ENCODE measurements at places on chromosomes 6 and 20. TPM values are rescaled to one million over a fixed set of nuclear protein-coding genes. Genes with fewer than 3 reads are reported as not detected.
A peak's percentile ranks its signal among the peaks of the same experiment; 100 is the strongest.

DNA sequence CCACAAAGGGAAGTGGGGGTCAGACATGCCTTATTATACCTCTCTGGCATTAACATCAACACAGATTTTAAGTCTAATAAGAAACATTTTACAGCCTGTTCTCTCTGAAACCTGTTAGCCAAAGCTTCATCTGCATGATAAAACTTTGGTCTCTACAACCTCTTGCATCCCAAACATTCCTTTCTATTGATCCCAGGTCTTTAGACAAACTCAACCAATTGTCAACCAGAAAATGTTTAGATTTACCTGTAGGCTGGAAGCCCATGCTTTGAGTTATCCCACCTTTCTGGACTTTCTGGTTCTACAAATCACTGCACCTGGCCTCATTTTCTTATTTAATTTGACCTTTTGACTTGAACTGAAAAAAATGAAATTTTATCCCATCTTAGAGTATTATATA lies 20.8 kb downstream of the MCM8 start:
- DNase-seq, result no peak

DNA sequence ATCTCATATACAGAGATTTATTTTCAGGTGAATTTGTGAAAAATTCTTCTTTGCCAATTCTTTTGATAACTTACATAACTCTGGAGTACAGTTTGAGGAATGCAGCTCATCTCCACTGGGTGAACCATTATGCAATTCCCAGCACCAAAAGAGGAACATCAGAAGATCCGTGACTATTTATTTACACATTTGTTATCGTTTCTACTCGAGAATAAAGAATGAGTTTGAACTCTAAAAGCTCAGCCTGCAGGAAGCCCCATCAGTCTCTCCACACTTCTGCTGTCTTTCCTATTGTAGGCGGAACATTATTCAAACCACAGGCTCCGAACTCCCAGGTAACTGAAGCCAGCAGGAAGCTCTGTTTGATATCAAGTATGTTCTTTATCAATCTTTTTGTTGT lies 95.9 kb upstream of the IFNGR1 start:
- DNase-seq, result no peak

- DNase-seq, result no peak
Observed at GRCh38 chr20:12824328-12825225, 184.2 kb upstream of the SPTLC3 start.

- no peak for DNase-seq
Observed at GRCh38 chr20:59403261-59403961, 103.0 kb downstream of the EDN3 start.

TP53TG5 gene
- not detected for total RNA-seq

DNA sequence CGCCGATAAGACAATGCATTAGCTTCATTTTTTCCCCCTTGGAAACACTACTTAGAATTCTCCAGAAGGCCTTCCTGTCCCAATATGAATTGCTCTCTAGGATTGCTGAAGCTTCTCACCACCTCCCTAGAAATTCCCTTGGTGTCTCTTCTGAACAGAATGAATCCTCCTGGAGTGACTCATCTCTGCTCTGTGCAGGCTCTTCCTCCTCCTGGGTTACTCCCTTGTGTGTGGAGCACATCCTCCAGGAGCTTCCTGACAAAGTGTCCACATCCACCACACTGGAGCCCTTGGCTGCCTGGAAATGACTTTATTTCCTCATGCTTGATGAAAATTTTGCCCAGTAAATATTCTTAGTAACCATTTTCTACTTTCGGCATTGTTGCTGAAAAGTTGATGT lies 54.4 kb downstream of the DTNBP1 start:
- peak; percentile 54 for DNase-seq

CYP21A2 gene
- 1.3 TPM for total RNA-seq

DNA sequence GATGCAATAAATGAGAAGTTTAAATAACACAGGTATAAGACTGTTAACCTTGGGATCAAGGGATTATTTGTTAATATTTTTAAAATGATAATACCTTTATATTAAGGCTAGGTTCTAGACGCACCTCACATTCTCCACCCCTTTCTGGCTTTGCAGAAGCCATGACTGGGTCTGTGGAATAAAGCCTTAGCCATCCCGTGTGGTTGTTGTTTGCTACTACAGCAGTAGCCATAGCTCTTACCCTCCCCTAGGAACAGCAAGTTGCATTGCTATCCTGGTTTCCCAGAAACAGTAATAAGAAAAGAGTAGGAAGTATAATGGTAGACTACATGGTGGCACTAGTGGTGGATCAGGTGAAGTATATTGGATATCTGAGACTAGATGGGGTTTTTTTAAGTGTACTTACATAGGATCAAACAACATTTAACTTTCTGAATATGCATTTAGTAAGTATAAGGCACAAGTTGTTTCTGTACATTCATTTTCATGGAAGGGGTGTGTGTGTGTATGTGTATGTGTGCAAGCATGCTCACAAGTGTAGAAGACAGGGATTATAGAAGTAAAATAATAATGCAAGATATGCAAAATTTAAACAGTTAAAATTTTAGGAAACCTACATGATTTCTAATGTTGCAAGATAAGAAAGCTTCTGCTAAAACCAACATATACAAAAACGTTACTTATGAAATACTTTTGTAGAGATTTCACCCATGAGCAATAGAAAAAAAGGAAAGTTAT lies 384.2 kb downstream of the PRKN start:
- no peak for DNase-seq

GRCh38 chr6:7535498-7535897 lies 6.0 kb upstream of the DSP start:
- DNase-seq, result peak; percentile 34

KIF6 gene
- 0.08 TPM for total RNA-seq

- peak; percentile 79 for DNase-seq
Observed at GRCh38 chr6:158711264-158711663, 61.4 kb downstream of the SYTL3 start.

- DNase-seq, result no peak
Observed at GRCh38 chr20:21361266-21361665, 36.1 kb downstream of the NKX2-4 start.

- peak; percentile 1 for DNase-seq
Observed at GRCh38 chr6:23089981-23090380, 520.6 kb downstream of the HDGFL1 start.

GRCh38 chr20:3183896-3184612 lies 10.7 kb upstream of the LZTS3 start:
- DNase-seq, result no peak

DNA sequence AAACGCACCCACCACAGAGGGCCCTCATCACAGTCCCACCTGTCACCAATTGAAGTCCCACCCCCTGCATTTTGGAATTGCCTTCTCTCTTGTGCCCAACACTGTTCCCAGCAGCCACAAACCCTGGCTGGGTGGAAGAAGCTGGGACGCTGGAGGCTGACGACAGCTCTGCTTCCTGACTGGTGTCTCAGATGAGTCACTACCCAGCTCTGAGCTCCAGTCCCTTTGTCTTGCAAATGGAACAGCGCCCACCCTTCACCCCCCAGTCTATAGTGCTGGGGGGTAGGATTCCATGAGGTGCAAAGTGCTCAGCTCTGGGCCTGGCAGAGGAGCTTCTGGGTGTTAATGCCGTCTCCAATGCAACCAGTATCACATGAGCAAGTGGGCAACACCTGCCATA lies 85.3 kb downstream of the DLGAP4 start:
- DNase-seq, result no peak

PHACTR2 gene
- 74.7 TPM for total RNA-seq

- DNase-seq, result no peak
Observed at GRCh38 chr20:20395903-20396568, 28.1 kb downstream of the INSM1 start.

- DNase-seq, result no peak
Observed at GRCh38 chr6:136007345-136007744, 155.8 kb downstream of the PDE7B start.

DNA sequence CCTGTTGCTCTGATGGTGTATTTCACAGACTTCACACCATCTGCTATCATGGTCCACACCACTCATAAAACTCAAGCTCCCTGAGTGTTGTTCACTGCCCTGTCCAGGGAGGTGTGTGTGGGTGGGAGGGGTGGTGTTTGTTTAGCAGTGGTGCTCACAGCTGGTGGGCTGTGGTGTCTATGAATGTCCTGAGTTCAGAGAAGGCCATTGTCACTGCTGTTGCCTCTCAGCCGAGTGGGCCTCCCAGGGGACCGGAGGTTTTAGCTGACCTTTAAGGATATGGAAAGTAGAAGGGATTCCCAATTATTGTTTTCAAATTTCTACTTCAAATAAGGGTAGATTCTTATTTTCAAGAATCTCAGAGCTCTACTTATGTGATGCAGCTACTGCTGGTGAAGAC lies 45.6 kb downstream of the DTD1 start:
- DNase-seq, result no peak

- no peak for DNase-seq
Observed at GRCh38 chr20:38153401-38153800, 11.7 kb downstream of the TGM2 start.

- DNase-seq, result no peak
Observed at GRCh38 chr6:30740540-30740870, 2.0 kb downstream of the FLOT1 start.

DNA sequence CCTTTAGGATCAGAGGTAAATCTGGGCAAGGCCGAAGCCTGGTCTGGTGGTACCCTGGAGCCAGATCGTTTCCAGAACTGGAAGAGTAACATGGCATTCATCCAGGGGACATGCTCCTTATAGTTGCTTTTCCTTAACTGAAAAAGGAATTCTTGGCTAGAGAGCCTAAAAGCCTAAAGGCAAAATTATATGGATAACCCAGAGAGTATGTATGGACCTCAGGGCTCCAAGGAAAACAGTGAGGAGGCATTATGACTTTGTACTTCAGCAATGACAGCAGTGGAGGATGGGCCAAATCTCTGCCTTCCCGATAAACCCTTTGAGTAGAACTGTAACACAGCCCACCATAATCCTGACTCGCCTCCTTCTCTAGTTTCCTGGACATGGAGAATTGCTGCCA lies 29.3 kb downstream of the ARHGAP18 start:
- DNase-seq, result peak; percentile 32

CDSN gene
- not detected for total RNA-seq

DNA sequence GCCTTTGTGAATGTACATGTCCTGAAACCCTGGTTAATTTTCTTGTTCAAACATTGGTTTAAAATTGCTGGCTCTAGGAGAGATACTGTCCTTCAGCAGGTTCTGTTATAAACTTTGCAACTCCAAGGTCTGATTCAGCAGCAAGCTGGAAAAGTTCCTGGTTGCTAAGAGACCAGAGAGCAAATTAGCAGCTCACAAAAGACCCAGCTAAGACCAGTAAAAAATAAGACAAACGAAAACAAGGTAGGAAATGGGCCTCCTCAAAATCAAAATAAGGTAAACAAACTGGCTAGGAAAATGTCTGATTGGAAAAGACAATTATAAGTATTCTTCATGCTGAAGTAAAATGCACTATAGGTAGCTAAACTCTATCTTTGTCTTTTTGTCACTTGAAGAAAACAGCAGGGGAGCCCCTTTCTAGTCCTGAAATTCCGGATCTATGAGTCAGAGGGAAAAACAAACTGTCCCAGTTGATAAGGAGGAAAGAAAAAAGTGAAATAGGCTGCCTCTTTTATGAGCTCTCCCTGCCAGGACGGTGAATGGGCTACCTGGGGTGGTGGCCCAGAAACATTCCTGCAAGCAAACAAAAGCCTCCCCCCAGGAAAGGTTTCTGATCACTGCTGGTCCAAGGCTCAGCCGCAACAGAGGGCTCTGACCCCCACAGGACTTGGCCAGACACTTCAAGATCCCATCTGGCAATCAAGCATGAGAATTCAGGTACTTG lies 41.6 kb downstream of the UNC5CL start:
- DNase-seq, result peak; percentile 65

- DNase-seq, result no peak
Observed at GRCh38 chr6:106525107-106525881, 104.0 kb downstream of the RTN4IP1 start.

- no peak for DNase-seq
Observed at GRCh38 chr6:131381052-131381708, 191.8 kb upstream of the ARG1 start.

GRCh38 chr6:13328875-13329183 lies 492 bp upstream of the TBC1D7 start:
- no peak for DNase-seq

GRCh38 chr6:28355743-28356665 lies 6.3 kb downstream of the ZKSCAN3 start:
- peak; percentile 94 for DNase-seq

DNA sequence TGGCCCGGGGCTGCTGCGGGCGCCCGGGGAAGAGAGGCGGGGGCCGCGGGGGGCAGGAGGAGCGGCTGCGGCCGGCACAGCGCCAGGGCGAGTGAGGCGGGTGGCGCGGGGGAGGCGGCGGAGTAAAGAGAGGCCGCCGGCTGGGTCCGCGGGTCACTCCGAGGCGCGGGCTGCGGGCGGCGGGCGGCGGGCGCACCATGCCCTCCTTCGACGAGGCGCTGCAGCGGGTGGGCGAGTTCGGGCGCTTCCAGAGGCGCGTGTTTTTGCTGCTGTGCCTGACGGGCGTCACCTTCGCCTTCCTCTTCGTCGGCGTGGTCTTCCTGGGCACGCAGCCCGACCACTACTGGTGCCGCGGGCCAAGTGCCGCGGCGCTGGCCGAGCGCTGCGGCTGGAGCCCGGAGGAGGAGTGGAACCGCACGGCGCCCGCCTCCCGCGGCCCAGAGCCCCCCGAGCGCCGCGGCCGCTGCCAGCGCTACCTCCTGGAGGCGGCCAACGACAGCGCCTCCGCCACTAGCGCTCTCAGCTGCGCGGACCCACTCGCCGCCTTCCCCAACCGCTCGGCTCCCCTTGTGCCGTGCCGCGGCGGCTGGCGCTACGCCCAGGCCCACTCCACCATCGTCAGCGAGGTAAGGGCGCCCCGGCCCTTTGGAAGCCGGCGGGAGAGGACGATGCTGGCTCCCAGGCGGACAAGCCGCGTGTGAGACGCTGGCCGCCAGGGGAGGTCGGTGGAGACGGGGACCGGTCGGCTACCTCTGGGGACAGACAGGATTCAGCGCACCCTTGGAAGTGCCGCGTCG lies at the start of gene SLC22A3:
Gene SLC22A3 (plus strand): TSS at position 156 of the 797 bp plus-strand sequence. CDS start 42 bp downstream, at position 198.
- DNase-seq, result peak; percentile 17

LRFN2 gene
- total RNA-seq, result not detected

DNA sequence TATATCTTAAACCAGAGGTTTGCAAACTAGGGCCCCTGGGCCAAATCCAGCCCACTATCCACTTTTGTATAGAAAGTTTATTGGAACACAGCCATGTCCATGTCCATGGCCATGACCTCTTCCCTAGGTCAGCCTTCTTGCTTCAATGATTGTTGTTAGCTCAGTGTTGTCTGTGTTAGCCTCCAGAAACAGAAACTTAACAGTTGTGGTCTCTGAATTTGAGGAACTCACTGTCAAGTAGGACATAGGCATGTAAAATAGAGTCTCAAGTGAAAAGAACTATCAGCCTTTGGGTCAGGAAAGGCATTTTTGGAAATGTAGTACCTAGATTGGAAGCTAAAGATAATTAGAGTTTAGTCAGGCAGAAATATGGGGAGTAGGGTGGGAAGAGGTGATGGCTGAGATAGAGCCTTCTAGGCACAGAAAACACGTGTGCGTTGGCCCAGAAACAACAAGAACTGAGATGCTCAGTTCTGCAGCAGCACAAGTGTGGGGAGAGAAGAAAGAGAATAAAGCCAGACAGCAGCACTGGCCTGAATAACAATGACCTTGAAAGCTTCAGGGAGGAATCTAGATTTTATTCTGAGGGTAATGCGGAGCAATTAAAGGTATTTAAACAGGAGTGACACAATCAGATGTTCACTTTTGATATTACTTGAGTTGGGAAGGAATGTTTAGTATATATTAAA lies 87.0 kb upstream of the OLIG3 start:
- DNase-seq, result no peak

Data from fibroblast of the aortic adventitia (primary cell).